ENCODE measurements at places on chromosomes 6 and 20. TPM values are rescaled to one million over a fixed set of nuclear protein-coding genes. Genes with fewer than 3 reads are reported as not detected.

The ABHD16A gene
- 47.8 TPM for polyA plus RNA-seq

The LINC00237 gene
- polyA plus RNA-seq: not detected

The PTCHD4 gene
- 0.11 TPM for polyA plus RNA-seq

The FOXQ1 gene
- not detected for polyA plus RNA-seq

The HTR1B gene
- polyA plus RNA-seq: not detected

The RAMACL gene
- polyA plus RNA-seq: 0.88 TPM

The CTAGE9 gene
- not detected for polyA plus RNA-seq

The ENPP1 gene
- polyA plus RNA-seq: 1.3 TPM

The GJA1 gene
- polyA plus RNA-seq: 121 TPM

The ZNF391 gene
- polyA plus RNA-seq: 0.73 TPM

The SIRPB2 gene
- polyA plus RNA-seq: 1.5 TPM

The MCHR2 gene
- polyA plus RNA-seq: not detected

The FAM162B gene
- polyA plus RNA-seq: 3.7 TPM

The CALHM4 gene
- 0.10 TPM for polyA plus RNA-seq

The KIF25 gene
- 0.15 TPM for polyA plus RNA-seq

The CNKSR3 gene
- polyA plus RNA-seq: 9.8 TPM
